ENCODE measurements at places on chromosomes 12 and 14. TPM values are rescaled to one million over a fixed set of nuclear protein-coding genes. Genes with fewer than 3 reads are reported as not detected.

DNA sequence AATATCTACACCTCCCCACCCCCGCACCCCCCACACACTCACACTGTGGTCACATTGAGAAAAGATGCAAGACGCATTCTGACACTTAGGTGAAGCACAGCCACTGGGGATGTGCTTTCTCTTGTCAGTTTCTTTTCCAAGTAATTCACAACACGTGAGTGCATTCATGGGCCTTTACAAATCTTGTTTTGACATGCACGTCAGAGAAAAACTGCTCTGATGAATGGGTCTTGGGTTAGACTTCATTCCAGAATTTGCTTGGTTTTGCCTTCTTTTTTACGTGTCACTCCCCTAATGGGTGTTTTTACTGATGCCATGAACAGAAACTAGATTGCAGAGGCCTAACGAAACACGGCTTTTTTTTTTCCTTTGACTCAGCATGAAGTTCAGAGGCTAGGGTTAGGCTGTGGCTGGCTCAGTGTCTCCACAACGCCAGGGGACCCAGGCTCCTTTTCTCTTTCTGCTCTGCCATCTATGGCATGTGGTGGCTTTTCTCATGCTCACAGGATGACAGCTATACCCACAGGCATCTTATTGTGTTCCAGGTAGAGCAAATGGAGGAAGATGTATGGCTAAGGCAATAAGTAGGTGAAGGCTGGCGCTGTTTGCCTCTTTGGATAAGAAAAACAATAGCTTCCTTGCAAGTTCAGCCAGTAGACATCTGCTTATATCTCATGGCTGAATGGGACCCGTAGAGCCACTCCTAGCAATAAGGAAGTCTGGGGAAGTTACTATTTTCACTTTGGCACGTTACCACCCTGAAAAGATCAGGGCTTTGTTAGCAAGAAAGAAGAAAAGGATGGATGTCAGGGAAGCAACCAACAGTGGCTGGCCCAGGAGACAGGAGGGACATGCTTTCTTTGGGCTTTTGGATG is 253.3 kb downstream of the SLC15A4 start:
- no peaks in the 10 kb centered on the region for H3K36me3 ChIP-seq
- DNase-seq: peak; percentile 3
- no peaks in the 10 kb centered on the region for H3K27me3 ChIP-seq
- peak overlapping the region; percentile 22 for H3K27ac ChIP-seq
- no peaks in the 10 kb centered on the region for H3K4me1 ChIP-seq

- no peaks in the 10 kb centered on the region for H3K36me3 ChIP-seq
- H3K27me3 ChIP-seq: no peaks in the 10 kb centered on the region
These were observed 178.2 kb downstream of the PIK3C2G start for GRCh38 chr12:18439541-18439940.

GRCh38 chr12:124273630-124274029 is 21.3 kb upstream of the RFLNA start:
- DNase-seq: peak; percentile 61
- H3K4me1 ChIP-seq: peaks cover 6% of the 10 kb centered on the region
- H3K27me3 ChIP-seq: peaks cover 18% of the 10 kb centered on the region
- H3K36me3 ChIP-seq: no peaks in the 10 kb centered on the region

DNA sequence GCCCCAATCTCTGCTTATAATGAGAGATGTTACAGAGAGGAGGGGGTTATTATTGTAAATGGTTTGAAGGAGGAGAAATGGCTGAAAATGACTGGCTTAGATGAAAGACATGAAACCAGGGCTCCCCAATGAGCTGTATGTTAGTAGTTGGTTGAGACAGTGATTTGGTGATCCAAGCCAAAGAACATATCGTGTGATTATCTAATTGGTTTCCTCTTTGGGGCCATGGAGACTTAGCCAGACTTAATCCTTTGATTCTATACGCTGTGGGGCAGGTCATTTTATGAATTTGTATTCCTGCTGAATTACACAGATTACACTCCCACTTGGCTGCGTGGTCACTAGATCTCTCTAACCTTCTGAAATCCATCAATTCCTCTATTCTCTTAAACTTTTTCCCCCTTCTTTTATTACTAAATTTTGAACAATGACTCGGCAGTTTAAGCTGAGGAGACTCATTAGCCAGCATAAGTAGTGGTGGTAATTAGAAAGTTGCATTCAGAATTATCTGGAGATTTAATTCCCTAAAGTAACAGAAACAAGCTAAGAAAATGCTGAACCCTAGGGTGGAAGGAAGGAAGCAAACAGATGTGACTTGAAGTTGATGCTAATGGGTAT is 5.3 kb downstream of the TTC8 start:
- H3K27me3 ChIP-seq: no peaks in the 10 kb centered on the region
- no peaks in the 10 kb centered on the region for H3K36me3 ChIP-seq
- H3K27ac ChIP-seq: no peak overlapping the region
- no peak for DNase-seq
- peaks cover 13% of the 10 kb centered on the region for H3K4me1 ChIP-seq

DNA sequence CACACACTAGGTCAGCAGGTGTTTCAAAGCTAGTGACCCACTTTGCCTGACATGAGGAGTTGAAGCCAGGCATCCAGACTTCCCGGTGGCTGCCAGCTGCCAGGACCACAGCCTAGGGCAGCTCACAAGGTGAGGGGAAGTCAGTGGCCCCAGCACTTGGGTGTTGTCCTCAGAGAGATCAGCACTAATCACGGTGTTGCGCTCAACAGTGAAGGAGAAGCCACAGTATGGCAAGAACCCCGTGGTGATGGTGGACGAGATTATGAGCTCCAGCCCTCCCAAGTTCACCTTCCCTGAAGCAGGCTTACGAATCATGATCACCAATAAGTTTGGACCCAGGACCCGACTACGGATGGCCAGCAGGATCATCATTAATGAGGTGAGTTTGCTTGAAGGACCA is 59.9 kb upstream of the RIN3 start:
- DNase-seq: no peak
- H3K4me3 ChIP-seq: no peak overlapping the region
- no peaks in the 10 kb centered on the region for H3K36me3 ChIP-seq
- no peak overlapping the region for H3K27ac ChIP-seq
- no peaks in the 10 kb centered on the region for H3K27me3 ChIP-seq
- H3K4me1 ChIP-seq: no peaks in the 10 kb centered on the region

DNA sequence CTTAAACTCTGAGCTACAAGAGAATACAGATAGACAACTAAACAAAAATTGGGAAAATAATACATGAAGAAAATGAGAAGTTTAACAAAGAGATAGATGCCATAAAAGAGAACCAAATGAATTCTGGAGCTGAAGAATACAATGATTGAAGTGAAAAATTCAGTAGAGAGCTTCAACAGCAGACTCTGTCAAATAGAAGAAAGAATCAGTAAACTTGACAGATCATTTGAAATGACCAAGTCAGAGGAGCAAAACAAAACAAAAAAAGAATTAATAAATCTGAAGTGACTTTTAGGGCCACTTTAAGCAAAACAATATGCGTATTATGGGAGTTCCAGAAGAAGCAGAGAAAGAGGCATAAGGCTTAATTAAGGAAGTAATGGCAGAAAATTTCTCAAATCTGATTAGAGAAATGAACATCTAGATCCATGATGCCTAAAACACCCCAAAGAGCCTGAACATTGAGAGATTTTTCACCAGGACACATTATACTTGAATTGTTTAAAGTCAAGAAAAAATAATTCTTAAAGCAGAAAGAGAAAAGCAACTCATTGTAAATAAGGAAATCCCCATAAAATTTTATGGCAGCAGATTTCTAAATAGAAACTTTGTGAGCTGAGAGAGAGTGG is 61.0 kb upstream of the RNU6-8 start:
- H3K4me1 ChIP-seq: peaks cover 11% of the 10 kb centered on the region
- peaks cover 6% of the 10 kb centered on the region for H3K36me3 ChIP-seq
- no peak overlapping the region for H3K4me3 ChIP-seq
- DNase-seq: no peak
- H3K27ac ChIP-seq: no peak overlapping the region

DNA sequence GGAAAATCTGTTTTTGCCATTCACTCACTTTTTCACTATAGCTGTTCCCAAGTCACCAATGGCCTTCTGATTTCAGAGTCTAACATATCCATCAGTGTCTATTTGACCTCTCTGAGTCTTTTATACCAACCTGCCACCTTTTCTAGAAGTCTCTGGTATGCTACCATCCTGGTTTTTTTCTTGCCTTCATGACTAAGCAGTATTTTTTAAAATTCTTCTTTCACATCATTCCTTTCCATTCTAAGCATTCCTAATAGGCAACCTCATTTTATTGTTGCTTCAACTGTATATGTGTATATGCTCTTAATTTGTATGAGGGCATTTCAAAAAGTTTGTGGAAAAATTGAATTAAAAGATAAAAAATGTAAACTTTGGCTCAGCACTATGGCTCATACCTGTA is 5.0 kb downstream of the IRAK4 start:
- H3K27ac ChIP-seq: peak overlapping the region; percentile 17
- DNase-seq: no peak
- H3K36me3 ChIP-seq: peaks cover 12% of the 10 kb centered on the region
- H3K4me3 ChIP-seq: no peak overlapping the region
- H3K27me3 ChIP-seq: no peaks in the 10 kb centered on the region

DNA sequence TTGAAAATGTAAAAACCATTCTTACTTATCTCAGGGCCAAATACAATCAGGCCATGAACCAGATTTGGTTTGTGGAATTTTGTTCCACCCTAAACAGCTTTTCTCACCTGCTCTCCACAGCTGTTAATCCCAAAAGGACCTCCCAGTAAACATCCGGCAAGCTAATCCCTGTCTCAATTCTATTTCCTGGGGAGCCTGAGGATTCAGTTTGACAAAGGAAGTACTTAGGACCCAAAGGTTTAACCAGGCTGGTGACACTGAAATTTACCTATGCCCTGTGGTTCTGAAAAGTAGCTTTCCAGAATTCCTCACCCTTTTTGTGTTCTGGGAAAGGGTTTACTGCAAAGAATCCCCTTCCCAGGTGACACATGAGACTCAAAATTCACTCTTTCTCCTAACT is 15.0 kb downstream of the CAPZA3 start:
- H3K4me1 ChIP-seq: no peaks in the 10 kb centered on the region
- no peaks in the 10 kb centered on the region for H3K27me3 ChIP-seq

GRCh38 chr12:78645956-78646355 is 218.6 kb upstream of the SYT1 start:
- no peak overlapping the region for H3K27ac ChIP-seq
- no peaks in the 10 kb centered on the region for H3K36me3 ChIP-seq

- H3K36me3 ChIP-seq: no peaks in the 10 kb centered on the region
- H3K27me3 ChIP-seq: no peaks in the 10 kb centered on the region
- H3K4me1 ChIP-seq: peaks cover 31% of the 10 kb centered on the region
- no peak overlapping the region for H3K4me3 ChIP-seq
- no peak for DNase-seq
- H3K27ac ChIP-seq: no peak overlapping the region
These were observed 17.2 kb upstream of the ARF6 start for GRCh38 chr14:49875640-49876198.

DNA sequence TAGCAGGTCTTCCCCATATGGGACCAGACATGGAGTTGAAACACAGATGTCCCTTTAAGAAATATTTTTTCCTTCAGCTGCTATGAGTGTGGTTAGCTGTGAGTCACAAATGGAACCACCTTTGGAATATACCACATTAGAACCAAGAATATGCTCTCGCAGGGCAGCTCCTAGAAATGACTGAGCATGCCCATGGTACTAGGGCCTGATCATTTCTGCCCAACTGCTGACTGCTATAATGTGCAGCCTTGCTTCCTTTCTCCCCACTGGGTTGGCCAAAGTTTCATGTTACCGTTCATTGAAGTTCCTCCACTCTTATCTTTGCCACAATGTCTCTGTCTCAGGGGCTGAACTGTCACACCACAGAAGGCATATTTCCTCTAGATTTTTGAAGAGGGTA is 1074.6 kb downstream of the FLRT2 start:
- H3K4me1 ChIP-seq: no peaks in the 10 kb centered on the region
- H3K27me3 ChIP-seq: no peaks in the 10 kb centered on the region
- no peak overlapping the region for H3K4me3 ChIP-seq
- no peak overlapping the region for H3K27ac ChIP-seq
- DNase-seq: no peak

DNA sequence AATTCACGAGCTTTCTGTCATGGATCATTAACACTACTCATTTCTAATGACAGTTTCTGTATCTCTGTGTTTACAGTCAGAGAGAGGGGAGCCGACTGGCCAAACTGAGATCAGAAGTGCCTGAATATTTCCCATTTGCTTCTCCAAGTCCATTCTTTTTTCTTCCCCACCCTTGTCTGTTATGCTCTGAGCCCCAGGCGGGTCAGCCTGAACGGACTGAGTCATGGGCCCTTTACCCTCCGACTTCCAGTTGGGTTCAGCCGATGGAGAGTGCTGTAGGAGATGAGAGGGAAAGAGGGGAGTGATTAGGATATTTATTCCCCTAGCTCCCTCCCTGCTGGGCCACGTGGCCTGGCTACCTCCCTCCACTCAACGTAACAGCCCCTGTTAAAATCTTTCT is 104.7 kb downstream of the PAH start:
- no peak for DNase-seq
- H3K4me3 ChIP-seq: no peak overlapping the region
- H3K27ac ChIP-seq: no peak overlapping the region

GRCh38 chr12:6104027-6104426 is 20.4 kb downstream of the VWF start:
- no peak for DNase-seq
- no peaks in the 10 kb centered on the region for H3K27me3 ChIP-seq
- no peak overlapping the region for H3K27ac ChIP-seq
- no peaks in the 10 kb centered on the region for H3K36me3 ChIP-seq
- no peaks in the 10 kb centered on the region for H3K4me1 ChIP-seq
- H3K4me3 ChIP-seq: no peak overlapping the region

The TAC3 gene
- 4.4 TPM for total RNA-seq

The NRIP2 gene
- not detected for total RNA-seq

The SIVA1 gene
- 72.9 TPM for total RNA-seq

Measured in activated T-cell treated with anti-CD3 and anti-CD28 coated beads, Interleukin-2, amount 50 U/mL, for 72 hours (primary cell).